ENCODE measurements at places on chromosomes 4 and X. TPM values are rescaled to one million over a fixed set of nuclear protein-coding genes. Genes with fewer than 3 reads are reported as not detected.
A peak's percentile ranks its signal among the peaks of the same experiment; 100 is the strongest.

DNA sequence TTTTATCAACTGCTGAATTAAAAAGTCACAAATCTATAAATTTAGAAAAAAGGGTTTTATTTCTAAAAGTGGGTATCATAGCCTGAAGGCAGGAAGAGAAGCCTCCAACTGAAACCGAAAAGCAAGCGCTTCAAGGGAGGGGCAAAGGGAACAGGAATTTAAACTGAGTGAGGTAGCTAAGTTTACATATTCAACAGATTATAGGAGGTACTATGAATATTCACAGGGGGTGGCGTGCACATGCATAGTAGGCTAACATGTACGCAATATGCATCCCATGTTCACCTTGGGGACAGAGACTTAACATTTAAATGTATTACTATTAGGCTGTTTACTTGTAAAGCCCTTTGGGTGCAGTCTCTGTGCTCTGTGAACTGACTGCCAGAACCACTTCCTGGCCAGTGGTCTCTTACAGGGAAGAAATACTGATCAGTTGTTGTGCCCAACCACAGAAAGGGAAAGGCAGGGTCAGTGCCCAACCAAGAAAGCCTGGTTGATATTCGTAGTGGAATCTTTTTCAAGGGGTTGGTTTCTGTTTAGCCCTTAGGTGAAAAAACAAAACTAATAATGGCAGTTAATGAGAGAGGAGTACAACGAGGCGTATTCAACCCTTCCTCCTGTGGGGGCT is 168.7 kb upstream of the GALNTL6 start:
- DNase-seq: no peak

- no peak for DNase-seq
These were observed 58.8 kb upstream of the CLNK start for GRCh38 chr4:10743357-10743756.

P2RY10 gene
- total RNA-seq: not detected

- no peak for DNase-seq
These were observed 1260.2 kb downstream of the ADGRL3 start for GRCh38 chr4:62460329-62460728.

DNA sequence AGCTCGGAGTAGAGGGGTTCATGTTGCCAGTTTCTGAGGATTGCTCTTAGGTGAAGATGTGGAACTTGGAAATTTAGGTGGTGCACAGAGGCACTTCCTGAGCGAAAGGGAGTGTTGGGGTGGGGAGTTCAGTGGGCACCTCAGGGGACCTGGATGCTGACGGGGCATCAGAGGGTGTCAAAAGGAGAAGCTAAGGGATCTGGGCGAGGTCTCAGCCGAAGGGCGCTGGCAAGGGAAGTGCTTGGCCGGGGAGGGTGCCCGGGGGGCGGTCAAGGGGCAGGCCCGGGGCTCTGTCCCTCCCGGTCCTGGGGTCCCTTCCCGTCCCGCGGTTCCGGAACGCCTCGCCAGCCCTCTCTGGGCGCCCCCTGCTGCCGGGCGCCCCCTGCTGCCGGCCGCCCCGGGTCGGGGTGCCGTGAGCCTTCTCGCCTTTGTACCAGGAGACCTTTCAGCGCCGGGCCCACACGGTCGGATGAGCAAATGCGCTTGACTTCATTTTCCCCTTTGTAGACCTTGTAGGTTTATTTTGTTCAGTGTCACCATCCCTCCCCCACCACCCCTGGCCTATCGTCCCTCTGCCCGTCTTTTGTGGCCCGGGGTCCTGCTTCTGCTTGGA is 3.0 kb upstream of the PHOX2B start:
- DNase-seq: no peak

- peak; percentile 44 for DNase-seq
These were observed 1.7 kb upstream of the TMEM271 start for GRCh38 chr4:577499-578450.

IQCM gene
- not detected for total RNA-seq

DNA sequence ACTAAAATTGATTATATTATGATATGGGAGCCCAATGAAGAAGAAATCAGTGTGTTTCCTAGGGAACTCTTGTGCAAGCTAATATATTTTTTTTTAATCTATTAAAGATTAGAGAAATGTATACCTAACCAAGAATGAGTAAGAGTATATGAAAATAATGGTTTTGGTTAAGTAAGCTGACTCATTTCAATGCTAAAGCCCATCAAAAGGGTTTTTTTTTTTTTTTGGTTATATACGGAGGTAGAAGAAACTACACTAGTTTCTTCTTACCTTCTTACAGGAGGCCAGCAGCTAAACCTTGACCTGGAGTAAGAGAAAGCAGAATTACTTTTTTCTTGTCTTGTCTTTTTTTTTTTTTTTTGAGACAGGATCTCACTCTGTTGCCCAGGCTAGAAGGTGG is 27.5 kb downstream of the RUFY3 start:
- no peak for DNase-seq

TMSB15C gene
- total RNA-seq: 0.24 TPM

HSD17B11 gene
- 11.0 TPM for total RNA-seq

DNA sequence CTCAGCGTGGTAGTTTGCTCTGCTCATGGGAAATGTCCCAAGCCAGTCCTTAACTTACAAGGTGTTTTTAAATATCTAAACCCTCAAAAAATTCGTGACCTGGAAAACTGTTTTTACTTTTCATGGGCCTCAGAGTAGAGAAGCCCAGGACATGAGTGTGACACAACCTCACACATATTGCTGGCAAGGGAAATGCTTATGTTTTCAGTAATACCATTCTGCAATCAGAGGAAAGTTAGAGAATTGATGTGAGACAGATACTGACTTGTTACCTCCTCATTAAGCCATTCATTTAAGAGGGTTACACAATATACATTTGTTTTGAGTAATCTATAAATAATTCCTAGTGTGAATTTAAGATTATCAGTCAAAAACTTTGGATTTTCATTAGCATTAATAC is 209.5 kb downstream of the ARHGAP10 start:
- no peak for DNase-seq

RIPPLY1 gene
- total RNA-seq: not detected

GRCh38 chr4:48290146-48290772 is 20.6 kb upstream of the TEC start:
- no peak for DNase-seq

Data from cardiac septum (tissue), 1 donor.